Stimulated activated CD4-positive, alpha-beta T cell treated with anti-CD3 and anti-CD28 coated beads, Interleukin-4, amount 100 ng/mL, for 4 hours (primary cell): ENCODE measurements at places on chromosomes 3 and 15.

DNA sequence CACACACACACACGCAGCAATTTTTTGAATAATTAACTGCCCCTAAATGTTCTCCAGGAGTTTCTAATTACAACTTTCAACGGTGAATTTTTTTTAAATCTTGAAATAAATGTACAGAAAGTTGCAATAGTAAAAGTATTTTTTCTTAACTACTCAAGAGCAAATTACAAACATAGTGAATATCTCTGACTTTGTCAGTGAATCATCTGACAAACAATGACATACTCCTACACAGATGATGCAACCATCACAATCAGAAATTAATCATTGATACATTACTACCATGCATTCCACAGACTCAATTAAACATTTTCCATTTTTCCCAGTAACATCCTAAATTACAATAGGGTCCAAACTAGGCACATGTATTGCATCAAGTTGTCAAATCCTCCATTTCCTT is 597.3 kb downstream of the NAALADL2 start:
- DNase-seq = no peak

GRCh38 chr3:187039100-187039722 is 100.1 kb downstream of the RPL39L start:
- no peak for DNase-seq

DNA sequence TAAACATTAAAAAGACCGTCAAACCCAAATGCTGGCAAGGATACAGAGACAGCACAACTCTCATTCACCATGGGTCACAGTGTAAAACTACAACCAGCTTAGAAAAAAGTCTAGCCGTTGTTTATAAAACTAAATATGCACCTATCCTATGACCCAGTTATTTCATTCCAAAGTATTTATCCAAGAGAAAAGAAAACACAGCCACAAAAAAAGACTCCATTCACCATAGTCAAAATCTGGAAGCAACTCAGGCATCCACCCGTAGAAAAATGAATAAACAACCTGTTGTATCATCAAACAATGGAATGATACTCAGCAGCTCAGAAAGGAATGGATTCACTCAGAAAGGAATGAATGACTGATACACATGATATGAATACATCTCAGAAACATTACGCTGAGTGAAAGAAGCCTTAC is 28.6 kb downstream of the PLD1 start:
- DNase-seq = no peak

DNA sequence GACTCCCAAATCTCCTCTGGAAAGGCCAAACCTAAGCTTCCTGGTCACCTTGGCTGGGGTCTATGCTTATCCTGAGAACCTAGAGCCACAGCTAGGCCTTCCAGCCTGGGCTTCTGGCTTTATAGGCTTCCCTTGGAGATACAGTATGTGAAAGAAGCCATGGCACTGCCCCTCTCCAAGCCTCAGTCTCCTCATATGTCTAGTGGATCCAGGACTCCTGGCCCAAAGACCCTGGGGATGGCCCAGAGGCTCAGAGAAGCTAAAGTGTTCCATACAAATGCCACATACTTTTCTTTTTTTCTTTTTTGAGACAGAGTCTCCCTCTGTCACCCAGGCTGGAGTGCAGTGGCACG is 8.6 kb downstream of the ACAA1 start:
- DNase-seq = no peak

DNA sequence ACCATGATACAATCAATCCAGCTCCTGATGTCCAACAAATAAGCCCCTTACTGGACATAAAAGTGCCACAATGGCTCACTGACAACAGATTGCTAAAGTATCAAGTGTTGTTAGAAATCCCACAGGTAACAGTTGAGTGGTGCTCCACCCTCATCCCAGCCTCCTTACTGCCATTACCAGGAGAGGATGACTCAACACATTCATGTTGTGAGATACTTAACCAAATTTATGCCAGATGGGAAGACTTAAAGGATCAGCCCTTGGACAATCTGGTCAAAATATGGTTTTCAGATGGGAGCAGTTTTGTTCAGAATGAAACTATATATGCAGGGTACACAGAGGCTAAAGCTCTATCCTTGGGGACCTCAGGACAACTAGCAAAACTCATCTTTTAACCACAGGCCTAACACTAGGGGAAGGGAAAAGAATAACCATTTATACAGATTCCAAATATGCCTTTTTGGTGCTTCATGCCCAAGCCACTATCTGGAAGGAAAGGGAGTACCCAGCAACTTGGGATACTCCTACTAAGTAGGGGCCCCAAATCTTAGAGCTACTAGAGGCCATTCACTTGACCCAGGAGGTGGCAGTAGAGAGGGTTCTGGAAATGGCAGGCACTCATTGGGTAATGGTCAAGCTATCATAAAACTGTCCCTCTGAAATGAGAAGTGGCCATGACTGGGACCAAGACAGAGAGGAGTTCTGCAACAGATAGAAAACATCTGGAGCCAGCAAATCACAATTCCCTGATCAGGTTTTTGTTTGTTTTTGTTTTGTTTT is 6.9 kb upstream of the ZNF662 start:
- no peak for DNase-seq

DNA sequence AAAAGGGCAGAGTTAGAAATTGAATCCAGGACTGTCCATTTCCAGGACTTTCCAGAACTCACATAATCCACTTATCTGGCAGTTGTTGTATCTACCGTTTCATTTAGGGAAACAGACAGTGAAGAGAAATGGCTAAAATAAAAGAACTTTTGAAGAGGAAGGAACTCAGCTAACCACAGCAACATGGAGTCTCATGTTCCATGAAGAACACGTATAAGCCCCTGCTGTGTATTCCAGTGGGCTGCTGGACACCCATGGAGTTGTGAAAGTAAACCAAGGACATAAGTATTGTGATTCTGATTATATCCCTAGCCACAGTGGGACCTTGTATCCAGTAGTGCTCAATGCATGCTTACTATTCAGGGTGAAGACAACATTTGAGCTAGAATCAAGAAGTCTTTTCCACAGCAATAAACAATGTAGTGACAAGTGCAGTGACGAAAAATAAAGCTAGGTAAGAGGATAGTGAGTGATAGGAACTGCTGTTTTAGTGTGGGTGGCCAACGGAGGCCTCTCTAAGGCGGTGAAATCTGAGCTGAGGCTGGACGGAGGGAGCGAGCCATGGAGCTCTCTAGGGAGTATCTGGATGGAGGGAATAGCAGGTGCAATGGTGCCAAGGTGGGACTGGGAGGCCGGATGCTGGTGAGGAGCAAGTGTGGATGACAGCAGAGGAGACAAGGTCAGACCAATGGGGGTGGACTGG is 26.8 kb upstream of the TRH start:
- no peak for DNase-seq

DNA sequence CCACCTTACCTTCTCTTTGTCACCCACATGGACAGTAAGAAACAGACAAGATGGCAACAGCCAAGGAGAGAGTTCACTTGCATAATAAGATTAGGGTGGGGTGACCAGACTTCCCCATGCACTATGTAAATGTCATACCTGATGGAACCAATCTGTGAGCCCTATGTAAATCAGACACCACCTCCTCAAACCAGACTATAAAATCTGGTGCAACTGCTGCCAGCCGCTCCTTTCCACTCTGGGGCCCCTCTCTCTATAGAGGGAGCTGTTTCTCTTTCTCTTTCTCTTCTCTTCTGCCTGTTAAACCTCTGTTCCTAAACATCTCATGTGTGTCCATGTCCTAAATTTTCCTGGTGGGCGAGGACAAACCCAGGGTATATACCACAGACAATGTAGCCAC is 405.5 kb upstream of the CNTN4 start:
- DNase-seq = no peak

DNA sequence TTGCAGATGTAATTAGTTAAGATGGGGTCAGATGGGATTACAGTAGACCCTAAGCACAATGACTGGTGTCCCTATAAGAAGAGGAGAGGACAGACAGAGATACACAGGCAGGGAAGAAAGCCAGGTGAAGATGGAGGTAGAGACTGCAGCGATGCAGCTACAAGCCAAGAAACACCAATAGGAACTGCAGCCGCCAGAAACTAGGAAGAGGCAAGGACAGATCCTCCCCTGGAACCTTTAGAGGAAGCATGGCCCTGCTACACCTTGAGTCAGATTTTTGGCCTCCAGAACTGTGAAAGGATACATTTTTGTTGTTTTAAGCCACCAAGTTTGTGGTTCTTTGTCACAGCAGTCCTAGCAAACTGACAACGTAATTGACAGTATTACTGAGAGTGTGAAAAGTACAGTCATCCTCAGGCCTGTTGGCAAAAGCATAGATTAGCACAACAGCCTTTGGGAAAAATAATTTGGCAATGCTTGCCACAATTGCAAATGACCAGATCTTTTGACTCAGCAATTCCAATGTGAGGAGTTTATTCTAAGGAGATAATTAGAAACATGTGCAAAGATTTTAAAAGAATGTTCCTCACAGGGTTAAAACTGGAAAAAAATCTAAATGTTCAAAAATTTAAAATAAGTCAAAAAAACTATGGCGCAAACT is 82.6 kb upstream of the TJP1 start:
- DNase-seq = no peak

DNA sequence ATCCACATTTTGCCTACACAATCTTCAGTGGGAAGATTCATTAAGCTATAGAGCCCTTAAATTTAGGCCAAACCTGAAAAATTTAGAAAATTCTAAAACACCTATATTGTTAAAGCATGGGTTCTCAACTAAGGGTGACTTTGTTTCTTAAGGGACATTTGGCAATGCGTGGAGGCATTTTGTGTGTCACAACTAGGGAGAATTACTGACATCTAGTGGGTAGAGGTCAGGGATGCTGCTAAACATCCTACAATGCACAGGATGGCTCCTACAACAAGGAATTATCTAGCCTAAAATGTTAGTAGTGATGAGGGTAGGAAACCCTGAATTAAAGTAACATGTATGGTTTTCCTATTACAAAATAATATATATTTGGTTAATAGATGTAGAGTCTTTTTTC is 55.8 kb downstream of the TBC1D5 start:
- no peak for DNase-seq

- no peak for DNase-seq
These were observed 428.0 kb downstream of the ROBO1 start for GRCh38 chr3:79339846-79340245.

DNA sequence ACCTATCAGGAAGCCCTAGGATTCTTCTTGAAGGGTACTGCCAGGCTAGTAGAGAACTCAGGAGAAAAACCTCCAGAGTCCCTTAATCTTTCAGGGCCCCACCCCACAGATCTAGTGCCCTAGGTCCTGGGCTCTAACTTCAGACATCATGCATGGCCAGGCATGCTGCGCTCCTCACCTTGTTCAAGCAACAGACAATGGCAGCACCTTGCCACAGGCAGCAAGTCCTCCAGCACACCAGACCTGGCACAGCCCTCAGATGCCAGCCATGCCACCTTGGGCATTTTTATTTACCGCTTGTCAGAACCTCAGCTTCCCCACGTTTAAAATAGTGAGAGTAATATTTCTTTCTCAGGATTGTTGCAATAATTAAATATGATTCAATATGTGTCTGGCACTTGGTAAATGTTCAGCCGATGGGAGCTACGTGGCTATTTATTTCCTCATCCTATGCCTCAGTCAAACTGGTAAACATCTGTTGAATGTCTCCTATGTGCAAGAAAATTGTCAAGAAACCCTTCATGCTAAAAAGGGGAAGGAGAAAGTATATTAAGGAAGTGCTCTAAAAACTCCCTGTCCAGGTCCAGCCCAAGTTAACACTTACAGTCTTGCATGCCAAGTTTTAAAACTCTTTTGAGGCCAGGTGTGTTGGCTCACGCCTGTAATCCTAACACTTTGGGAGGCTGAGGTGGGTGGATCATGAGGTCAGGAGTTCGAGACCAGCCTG is 14.5 kb upstream of the CCR1 start:
- no peak for DNase-seq

GRCh38 chr3:7260975-7261374 is 400.1 kb downstream of the GRM7 start:
- DNase-seq = no peak

- DNase-seq = no peak
These were observed 43.8 kb downstream of the ZNF710 start for GRCh38 chr15:90044916-90045371.

DNA sequence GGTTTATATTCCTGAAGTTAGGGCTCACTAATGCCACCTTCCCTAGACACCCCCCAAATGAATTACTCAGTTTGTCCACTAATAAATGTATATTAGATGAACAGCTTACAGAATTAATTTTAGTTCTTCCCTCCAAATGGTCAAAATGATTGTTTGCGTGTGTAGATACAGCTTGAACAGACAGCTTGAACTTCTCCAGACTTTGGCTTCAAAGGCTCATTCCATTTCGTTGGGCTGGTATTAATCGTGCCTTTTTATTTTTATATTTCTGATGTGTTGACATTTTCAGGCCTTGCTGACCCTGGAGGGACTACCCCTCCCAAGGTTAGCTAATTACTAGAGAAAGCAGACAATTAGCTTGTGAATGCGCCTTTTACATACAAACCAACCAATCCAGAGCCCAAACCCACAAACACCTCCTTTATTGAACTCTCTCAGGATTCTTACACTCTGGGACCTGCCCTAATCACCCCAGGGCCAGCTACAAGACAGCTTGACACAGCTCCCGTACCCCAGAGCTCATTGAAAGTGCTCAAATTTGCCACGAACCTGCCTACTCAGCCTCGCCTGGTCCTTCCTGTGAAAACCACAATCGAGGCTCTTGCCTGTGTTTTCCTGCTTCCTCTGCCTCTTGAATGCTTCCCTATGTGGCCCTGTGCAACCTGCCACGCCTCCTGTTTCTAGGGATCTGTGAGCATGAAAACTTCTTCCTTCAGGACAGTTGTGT is 40.3 kb downstream of the RPL22L1 start:
- no peak for DNase-seq
